ENCODE measurements at places on chromosomes 3 and 15.

DNA sequence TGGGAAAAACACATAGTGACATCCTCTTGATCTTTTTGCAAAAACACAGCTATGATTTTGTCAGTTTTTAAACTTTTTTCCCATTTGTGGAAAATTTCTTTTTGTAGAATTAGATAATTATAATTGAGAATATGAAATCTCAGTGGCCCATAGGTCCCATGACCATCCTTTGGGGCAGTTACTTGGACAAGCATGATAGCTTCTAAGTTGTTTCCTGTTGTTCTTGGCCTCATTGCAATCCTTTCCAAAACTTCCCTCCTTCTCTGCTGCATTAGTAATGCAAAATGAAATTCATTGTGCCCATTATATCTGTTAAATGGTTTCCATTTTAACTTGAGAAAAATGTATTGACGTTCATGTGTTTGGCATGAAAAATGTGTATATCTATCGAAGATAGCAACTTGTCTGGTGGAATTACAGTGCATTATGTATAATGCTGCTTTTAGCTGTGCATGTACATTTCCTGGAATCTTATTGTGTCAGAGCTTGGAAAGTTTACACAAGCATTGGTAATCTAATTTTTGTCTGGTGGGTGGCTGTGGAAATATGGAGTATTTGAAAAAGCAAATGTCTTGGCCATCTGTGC, 70.0 kb downstream of the MDFIC2 start:
- DNase-seq: no peak

- DNase-seq: no peak
Measured at GRCh38 chr15:48851956-48852355, 26.0 kb upstream of the EID1 start.

- DNase-seq: no peak
Measured at GRCh38 chr3:38059148-38059547, 20.1 kb downstream of the DLEC1 start.

GRCh38 chr3:171192176-171192854, 165.8 kb upstream of the SLC2A2 start:
- DNase-seq: peak; percentile 26

DNA sequence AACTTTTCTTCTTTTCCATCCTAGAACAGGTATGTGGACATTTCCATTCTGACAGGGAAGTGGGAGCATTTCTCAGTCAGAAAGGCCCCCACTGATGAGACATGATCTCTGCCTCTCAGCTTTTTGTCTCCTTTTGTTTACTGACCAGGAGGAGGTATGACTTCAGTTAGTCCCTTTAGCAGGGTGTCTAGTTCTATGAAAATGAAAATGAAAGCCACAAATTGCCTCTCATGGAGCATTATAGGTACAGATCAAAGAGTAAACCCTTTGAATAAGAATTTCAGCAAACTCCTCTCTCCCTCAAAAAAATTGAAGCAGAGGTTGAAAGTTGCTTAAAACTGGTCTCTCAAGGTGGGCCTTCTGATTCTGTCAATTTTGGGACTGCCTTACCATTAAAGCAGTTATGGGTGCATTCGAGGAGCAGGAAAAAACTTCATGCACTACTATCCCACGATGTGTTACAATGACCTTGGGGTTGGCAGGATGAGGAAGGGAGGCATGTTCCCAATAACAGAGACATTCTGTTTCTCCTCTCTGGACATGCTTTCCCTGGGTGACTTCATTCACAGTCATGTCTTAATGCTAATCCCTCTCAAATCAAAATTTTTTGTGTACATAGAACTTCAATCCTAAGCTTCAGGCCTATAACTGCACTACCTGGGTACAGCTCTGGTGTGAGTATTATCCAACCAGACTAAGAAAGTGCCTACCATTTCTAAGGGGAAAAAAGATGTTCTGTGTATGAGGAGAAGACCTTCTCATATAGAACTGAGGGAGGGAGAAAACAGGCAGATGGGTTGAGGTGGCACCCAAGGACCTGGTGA, 50.6 kb upstream of the TBC1D23 start:
- DNase-seq: no peak

DNA sequence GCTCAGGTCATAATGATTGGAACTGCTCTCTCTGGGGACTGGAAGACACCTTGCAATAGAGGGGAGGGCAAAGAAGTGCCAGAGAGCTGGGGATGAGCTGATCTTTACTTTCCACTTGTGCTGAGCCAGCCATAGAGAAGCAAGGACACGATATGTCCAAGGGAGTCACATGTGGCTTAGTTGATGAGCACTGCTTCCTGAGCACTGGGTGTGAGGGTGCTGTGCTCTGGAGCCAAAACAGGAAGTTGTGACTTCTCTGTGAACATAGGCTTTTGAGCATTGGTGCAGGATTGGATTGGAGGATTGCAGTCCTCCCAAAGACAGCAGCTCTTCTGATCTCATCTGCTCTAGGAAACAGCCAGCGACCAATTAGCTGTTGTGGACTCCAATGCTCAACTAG, 6.7 kb downstream of the PARP14 start:
- DNase-seq: no peak

- no peak for DNase-seq
Measured at GRCh38 chr15:57675481-57676181, 30.9 kb upstream of the POLR2M start.

GRCh38 chr3:41277790-41278465, 78.6 kb downstream of the CTNNB1 start:
- no peak for DNase-seq
